ENCODE measurements at places on chromosomes 3 and 15.

- no peak for DNase-seq
Observed at GRCh38 chr3:63029326-63029725, 154.1 kb upstream of the CADPS start.

- peak; percentile 88 for DNase-seq
Observed at GRCh38 chr3:182092662-182093262, 381.0 kb downstream of the SOX2 start.

- no peak for DNase-seq
Observed at GRCh38 chr3:94082391-94082937, 19.6 kb downstream of the NSUN3 start.

DNA sequence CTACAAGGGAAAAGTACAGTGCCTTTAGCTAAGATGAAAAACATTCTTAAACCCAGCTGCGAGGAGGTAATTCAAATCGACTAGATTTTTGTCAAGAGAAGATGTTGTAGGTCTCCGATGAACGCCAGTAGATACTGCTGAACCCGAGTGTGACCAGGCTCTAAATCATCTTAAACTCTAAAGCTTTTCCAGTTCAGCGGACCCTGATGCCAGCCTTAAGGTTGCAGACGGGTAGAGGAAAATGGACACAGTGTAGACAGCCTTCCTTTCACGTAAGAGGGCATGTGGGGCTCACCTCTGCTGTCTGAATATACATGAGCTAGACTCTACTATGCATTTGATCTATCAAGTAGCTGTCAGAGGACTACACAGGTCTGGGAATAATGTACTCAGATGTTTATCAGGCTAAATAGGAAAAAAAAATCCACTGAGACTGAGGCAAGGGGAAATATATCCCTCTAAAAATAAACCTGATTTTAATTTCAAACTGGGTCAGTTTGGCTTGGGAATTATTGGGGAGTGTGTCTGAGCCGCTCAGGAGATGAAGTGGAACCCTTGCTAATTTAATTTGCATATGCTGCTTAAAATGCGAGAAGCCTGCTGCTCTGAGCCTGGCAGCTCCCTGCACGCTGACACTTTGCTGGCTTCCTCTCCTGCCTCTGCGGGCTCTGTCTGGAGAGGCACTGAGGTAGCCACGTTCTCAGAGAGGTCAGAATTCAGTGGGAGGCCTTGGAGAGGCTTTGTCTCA lies 151.9 kb downstream of the CADPS start:
- DNase-seq, result no peak

DNA sequence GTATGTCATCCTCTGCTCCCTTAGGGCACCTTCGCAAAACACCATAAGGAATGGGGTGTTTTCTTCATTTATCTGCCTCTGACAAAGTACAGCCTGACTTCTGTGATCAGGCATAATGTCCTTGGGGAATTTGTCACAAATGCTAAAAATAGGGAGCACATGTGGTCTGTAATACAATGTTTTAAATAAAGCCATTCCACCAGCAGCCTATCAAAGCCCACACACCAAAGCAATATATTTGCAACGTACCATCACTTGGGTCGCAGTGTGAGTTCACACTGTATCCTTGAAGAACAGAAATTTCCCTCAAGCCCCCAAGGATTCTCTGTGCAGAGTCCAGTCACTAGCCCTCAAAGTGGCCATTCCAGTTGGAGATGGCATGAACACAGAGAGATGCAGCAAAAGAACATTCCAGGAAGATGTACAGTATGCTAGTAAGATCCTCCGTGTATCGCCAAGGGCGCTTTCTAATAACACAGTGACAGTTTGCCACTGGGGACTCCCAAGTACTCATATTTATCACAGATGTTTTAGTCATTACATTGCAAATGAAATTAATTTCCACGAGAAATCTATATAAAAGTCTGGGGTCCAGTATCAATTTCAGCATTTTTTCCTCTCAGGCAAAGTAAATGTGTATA lies 246.7 kb downstream of the MCTP2 start:
- no peak for DNase-seq
